ENCODE measurements at places on chromosomes 6 and 20.

DNA sequence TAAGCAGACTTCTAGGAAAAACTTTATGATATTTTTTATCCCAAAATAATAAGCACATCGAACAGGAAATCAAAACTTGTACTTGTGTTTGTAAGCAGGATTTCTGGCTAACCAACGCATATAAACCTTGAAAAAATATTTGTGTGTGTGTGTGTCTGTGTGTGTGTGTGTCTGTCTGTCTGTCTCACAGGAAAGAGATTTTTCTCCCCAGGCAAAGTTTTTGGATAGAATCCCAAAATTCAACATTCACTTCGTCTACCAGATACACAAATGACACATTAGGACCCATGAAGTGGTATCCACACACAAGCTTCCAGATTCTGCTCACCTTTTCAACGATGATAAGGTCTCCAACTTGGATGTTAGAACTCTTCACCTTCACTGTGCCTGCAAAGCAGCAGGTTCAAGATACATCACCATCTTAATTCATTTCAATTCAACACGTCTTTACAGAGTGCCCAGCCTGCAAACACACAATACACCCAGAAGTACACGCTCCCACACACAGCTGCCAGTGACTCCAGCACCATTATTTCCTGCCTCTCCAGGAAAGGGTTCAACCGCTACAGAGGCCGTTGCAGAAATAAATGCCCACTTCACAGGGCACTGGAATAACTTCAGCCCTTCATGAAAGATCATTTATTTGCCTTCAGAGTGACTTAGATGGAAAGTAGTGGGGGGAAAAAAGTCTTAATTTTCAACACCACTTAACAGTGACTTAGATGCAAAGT, 70.9 kb downstream of the ATP9A start:
- DNase-seq = no peak

DNA sequence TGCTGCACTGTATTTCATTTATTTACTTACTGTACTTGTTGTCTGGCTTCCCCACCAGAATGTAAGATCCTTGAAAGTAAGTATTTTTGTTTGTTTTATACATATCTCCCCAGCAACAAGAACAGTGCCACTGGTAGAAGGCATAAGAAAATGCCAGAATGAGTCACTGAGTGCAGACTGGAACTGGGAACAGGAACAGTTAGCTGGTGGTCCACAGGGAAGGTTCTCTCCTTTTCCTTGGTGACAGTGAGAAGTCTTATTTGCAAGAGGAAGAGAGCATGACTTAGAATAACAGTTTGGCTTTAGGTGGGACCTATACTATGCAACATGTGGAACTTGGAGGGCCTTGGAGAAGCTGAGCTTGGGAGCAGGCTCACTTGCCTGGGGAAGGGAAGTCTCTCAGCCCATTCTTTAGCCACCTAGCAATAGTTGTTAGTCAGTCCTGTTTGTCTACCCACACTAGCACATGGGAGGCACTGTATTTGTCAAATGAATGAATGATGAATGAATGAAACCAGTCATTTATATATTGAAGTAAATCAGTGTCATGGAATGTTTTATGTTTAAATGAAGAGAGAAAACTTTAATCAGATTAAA, 203.5 kb downstream of the KCNQ5 start:
- DNase-seq = no peak

- DNase-seq = no peak
These were observed 252.8 kb downstream of the CDH26 start for GRCh38 chr20:60210779-60211617.

DNA sequence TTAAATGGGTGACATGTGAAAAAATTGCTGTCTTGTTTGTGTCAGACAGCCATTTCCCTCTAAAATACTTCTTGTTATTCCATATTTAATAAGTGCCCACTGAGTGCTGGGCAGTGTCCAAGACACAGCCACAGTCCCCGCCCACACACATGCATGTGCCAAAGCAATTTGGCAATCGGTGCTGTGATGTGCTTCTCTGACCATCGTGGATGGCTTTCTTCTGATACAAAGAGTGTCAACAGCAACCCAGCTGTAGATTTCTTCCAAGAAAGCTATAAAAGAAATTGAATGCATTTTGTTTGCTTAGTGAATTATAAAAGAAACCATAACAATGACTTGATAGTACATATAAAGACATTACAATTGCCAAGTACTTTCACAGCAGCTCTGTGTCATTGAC, 140.5 kb upstream of the ATXN1 start:
- DNase-seq = no peak

DNA sequence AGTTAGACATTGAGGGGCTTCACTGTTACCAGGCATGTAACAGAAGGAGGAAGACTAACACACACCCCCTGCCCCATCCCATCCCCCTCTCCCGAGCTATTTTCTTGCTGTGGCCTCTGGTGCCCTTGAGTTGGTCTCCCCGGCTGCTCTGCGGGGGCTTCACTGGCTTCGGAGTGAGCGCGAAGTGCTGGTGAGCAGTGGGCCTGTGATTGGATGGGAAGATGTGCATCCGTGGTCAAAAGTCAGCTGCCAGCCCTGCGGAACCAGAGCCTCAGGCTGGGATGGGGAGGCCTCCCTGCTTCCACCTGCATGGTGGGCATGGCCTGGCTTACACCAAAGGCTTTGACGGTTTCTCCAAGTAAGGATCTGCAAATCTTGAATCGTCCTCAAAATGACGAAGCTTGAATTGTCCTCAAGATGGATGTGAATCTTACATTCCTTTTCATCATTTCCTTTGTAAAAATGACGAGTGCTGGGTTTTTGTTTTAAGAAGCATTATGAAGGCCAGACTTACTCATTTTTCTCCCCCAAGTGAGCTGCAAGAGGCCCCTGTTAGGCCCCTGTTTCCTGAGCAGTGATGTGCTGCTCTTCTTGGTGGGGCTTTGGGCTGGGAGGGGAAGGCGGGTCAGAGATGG, 23.7 kb downstream of the SPATA2 start:
- DNase-seq = no peak

GRCh38 chr6:11007715-11008608, 36.1 kb downstream of the ELOVL2 start:
- DNase-seq = no peak

- DNase-seq = no peak
These were observed 573.3 kb downstream of the PKHD1 start for GRCh38 chr6:51513891-51514747.

DNA sequence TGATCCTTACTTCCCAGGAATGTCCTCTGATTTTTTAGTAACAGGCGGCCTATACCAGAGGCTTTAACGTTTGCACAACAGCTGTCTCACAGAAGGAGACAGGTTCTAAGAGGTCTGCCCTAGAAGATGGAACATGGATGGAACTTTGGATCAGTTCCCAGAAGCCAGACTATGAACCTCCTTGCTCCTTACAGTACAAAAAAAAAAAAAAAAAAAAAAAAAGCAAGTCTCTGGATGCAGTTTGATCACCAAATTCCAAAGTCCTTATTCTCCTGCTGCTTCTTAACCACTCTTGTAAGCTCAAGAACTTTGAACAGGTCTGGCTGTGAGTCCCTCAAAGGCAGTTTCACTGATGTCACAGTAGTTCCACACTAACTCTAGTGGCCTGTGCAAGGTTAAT, 2.0 kb upstream of the TRMT11 start:
- DNase-seq = no peak

DNA sequence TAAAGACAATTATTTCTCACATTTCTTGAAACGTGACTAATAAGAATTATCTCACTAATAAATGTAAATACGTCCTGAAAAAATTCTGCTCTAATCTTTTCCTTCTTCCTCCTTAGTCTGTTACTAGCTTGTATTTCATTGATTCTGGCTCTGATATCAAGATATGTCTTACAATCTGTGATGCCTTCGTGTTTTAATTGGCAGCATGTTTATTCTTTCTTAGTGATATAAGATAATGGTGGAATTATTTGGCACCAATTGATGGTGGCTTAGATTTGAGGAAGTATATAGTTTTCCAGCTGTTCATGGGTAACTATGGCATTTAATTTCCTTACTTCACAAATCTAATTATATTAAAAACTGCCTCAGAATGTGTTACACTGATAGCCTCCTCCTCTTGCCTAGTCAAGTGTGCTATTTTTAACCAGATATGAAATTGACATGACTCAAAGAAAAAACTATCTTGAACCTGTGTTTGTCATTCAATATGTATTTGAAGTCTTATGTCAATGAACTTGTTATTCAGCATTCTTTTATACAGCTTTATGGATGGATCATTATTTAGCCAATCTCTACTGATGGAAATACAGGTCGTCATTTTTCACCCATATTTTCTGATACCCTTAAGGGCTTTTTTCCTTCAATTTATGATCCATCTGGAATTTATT, 5.3 kb downstream of the CCNC start:
- DNase-seq = no peak

DNA sequence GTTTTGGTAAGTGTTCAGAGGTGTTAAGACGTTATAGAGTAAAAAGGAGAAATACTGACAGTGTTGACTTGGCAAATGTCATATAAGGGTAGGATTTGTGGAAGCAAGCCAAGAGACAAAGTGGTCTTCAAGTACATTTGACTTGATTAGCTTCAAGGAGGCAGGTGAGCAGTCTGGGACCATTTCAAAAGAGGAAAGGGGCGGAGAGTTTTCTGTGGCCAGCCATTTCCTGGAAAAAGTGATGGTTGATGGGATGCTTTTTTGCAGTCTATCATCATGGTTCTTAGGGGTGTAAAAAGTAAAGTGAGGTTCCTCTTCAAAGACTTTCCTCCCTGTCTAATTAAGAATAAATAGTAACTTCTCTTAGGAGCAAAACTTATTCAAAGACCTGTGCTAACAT, 28.7 kb downstream of the FKBP1A start:
- no peak for DNase-seq

DNA sequence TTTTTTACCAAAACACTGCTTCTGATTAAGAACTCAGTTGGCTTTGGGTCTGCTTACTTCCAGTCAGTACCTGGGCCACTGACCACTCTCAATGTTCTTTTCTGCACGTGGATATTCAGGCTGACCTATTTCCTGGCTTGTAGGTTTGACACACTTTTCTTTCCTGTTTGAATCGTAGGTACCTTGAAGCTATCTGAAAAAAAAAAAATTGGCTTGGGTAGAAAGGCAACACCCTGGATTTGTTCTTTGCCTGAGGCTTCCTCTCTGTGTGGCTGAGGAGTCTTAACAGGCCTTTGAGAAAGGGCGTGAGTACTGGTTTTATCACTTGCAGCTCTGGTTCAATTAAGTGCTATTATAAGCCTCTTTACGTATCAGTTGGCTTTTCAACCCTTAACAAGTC, 60.6 kb upstream of the IL20RA start:
- no peak for DNase-seq

DNA sequence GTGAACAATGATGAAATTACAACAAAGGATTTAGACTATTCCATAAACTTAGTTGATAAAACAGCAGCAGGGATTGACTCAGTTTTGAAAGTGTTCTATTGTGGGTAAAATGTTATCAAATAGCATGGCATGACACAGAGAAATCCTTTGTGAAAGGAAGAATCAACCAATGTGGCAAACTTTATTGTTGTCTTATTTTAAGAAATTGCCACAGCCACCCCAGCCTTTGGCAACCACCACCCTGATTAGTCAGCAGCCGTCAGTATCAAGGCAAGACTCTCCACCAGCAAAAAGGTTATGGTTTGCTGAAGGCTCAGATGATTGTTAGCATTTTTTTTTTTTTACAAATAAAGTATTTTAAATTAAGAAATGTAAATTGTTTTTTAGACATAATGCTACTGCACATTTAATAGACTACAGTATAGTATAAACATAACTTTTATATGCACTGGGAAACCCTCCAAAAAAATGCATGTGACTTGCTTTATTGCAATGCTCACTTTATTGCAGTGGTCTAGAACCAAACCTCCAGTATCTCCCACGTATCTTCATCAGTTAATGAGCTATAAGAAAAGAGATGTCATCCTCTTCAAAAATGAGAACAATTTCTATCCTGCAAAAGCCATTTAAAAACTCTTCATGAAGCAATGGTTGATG, 162.7 kb downstream of the SOBP start:
- DNase-seq = no peak

- no peak for DNase-seq
These were observed 37.1 kb upstream of the EZR start for GRCh38 chr6:158856261-158856660.

DNA sequence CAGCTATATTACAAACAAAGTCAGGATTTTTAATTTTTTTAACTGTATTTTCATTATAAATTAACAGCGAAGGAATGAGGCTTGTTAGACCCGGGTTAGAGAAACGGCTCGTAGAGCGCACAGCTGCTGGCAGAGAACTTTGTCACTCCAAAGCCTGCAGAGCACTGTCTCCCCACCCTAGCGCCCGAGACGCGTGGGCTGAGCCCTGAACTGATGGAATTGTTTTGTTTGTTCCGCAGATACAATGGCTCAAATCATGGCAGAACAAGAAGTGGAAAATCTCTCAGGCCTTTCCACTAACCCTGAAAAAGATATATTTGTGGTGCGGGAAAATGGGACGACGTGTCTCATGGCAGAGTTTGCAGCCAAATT, 810 bp downstream of the LAMP5 start:
- no peak for DNase-seq

DNA sequence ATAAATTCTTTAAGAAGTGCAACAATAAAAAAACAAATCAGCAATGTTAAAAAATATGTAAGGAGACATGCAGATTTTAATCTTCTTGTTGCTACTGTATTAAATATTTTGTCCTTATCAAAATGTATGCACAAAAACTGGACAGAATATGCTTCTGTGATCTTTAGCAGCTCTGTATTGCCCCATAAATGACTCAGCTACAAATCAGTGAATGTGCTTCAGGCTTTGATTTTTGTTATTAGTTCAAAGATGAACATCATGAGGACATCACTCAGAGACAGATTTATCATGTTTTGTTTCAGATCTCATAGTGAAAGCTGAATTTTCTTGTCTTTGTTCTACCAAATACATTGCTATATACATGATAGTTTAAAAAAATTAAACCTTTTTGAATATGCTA, 312.4 kb downstream of the GRIK2 start:
- no peak for DNase-seq

DNA sequence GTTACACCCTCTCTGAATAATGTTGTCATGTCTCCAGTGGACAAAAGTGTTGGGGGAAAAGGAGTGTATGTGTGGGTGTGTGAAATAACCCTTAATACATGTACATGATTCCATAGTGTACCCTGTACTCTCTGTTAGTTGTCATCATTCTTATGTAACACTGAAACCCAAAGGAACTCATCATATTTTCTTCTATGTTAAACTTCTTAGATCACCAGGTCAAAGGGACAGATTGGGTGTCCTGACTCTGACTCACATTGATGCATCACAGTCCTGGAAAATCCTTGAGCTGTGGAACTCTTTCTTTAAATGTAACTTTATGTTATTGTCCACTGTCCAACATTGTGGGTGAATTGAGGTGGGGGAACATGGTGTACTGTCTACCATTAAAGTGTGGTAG, 350.5 kb downstream of the DHX35 start:
- DNase-seq = no peak

- DNase-seq = no peak
These were observed 137.3 kb downstream of the HTR1B start for GRCh38 chr6:77326029-77326428.

DNA sequence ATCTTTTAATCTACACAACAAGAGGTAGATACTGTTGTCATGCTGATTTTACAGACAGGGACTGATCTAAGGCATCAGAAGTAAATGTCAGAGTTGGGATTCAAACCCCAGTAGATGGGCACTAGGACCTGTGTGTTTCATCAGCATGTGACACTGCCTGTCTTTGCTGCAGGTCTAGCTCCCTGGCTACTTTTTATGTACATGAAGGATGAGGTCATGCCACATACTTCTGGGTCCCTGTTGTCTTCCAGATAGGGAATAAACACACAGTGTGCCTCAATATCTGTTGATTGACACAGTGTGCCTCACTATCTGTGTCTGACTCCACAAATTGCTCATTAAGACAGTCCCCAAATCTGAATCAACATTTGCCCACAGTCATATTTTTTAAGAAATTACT, 106.9 kb downstream of the TFAP2B start:
- no peak for DNase-seq

- no peak for DNase-seq
These were observed 118.3 kb upstream of the HEY2 start for GRCh38 chr6:125631165-125631564.

Measured in fibroblast of skin of left biceps (primary cell).